Kidney epithelial cell (primary cell): ENCODE measurements at places on chromosomes 2 and 18. TPM values are rescaled to one million over a fixed set of nuclear protein-coding genes. Genes with fewer than 3 reads are reported as not detected.

DNA sequence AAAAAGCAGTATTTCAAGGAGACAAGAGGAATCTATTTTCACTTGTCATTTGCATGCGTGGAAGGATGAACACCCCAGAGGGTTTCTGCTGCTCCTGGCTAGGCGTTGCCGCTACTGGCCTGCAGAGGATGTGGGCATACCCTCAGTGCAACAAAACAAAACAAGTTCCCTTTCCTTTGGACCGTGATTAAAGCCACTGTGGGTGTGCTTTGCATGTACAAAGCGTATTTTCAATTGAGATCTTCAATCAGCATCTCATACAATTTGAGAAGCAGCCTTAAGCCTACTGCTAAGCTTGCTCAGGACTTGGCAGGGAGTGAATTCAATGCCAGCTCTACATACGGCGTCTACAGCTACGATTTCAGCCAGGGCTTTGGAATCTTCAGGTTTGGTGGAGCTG, 298.4 kb downstream of the LPIN1 start:
- DNase-seq, result no peak

Gene SERPINB3
- not detected in 2 replicates for total RNA-seq

DNA sequence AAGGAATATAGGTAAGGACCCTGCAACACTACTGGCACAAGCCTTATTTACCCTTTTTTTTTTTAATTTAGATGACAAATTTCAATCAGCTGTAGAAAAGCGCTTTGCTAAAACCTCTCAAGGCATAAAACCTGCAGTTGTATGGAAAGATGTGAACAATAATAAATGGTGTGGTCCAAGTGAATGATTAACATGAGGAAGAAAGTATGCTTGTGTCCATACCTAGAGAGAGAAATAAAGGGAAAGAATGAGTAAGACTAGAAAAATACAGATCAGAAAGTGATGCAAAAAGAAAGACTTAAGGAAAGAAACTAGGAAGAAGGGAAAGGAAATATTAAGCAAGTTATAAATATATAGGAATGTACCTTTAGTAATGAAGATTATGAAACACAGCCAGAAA, 119.2 kb upstream of the SCN7A start:
- DNase-seq, result no peak

Gene TRAF3IP1
- total RNA-seq, result 9.4 and 11.4 TPM in 2 replicates

- DNase-seq, result no peak
Observed at GRCh38 chr2:73284296-73285158, at the start of gene FBXO41. Gene FBXO41 (minus strand): TSS chr2:73284478. CDS start chr2:73269630, 14,848 bp downstream.

GRCh38 chr2:43186679-43187374, 39.6 kb downstream of the ZFP36L2 start:
- no peak for DNase-seq

Gene EVA1A
- 112 and 144 TPM in 2 replicates for total RNA-seq
